ENCODE measurements at places on chromosomes 2 and 18.

- DNase-seq, result peak; percentile 40
Measured at GRCh38 chr2:206064077-206064476, 21.9 kb downstream of the INO80D start.

DNA sequence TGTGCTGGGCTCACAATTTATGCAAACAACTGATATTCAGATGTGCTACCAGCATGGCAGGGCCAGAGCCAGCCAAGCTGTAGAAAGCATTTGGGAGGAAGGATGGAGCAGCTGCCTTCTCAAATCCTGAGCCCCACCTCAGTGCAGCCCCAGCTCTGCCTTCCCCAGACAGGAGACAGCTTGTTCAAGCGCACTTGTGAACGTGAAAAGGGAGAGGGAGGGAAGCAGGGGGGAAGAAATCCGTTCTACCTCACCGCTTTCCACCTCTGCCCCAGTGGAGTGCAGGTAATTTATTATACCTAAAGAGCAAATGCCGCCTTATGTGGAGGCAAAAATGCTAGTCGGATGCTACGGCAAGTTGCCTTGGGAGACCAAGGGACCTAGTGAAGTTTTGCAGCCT, 66.0 kb upstream of the SLC14A2 start:
- DNase-seq, result no peak

DNA sequence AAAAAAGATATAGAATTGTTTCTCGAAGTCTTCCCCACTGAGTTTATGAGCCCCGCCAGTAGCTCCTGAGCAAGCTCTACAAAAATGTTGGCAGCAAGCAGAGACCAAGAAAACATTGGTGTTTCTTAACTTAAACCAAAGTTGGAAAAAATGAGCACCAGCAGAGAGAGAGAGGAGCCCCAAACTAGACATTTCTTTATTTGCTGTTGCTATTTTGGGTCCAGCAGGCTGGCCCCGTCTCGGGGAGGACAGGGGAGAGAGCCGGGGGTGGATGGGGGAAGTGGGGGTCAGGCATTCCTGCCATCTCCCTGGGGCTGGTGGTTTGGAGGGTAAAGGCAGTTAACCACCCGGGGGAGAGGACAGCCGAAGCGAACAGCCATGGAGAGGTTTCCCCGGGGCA, 113.0 kb downstream of the DYSF start:
- no peak for DNase-seq

- no peak for DNase-seq
Measured at GRCh38 chr2:28471214-28471613, 24.6 kb upstream of the PLB1 start.

GRCh38 chr2:221153226-221153625, 418.9 kb downstream of the EPHA4 start:
- no peak for DNase-seq

DNA sequence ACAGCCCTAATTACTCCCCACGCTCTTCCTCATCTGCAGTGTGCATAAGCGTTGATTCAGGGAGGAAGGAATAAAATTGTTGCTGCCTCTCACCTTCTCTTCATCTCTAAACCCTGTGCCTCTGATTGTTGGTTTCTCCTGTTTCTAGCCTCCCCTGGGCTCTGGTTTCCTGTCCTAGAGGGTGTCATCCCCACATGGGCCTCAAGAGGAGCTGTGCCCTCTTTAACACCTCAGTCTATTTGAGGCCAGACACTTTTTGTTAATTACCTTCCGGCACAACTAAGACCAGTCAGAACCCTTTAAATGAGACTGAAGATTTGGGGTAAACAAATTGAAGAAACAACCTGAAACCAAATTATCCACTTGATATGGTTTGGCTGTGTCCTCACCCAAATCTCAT, 9.7 kb downstream of the CTAGE1 start:
- DNase-seq, result no peak

GRCh38 chr2:148667113-148667836, 22.7 kb downstream of the EPC2 start:
- DNase-seq, result no peak

- DNase-seq, result no peak
Measured at GRCh38 chr2:74653589-74653984, 460 bp upstream of the SEMA4F start.
